Activated CD4-positive, alpha-beta T cell treated with anti-CD3 and anti-CD28 coated beads for 4 hours (primary cell): ENCODE measurements at places on chromosomes 1 and 21.

DNA sequence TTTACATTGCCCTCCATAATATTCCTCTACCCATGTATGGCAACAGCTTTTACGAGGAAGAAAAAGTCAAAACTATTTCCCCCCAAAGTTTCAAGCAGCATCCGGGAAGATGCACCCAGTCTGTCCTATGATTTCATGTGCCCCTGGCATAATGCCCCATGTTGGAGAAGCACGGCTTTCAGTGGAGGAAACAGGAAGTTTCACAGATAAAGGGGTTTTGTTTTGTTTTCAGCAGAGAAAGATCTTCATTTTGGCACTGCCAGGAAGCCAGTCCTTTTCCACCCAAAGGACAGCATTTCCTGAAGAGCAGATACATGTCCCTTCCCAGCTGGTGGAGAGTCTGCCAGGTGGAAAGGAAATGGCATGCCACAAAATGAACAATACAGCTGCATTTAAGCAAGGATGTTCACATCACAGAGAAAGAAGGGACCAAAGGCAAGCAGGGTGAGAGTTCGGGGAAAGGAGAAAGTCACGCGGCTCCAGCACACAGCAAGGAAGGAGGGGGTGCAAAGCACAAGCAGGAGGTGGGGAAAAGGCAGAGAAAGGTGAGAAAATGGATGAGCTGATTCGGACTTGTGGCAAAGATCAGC, 95.3 kb upstream of the HIVEP3 start:
- no peak for DNase-seq

DNA sequence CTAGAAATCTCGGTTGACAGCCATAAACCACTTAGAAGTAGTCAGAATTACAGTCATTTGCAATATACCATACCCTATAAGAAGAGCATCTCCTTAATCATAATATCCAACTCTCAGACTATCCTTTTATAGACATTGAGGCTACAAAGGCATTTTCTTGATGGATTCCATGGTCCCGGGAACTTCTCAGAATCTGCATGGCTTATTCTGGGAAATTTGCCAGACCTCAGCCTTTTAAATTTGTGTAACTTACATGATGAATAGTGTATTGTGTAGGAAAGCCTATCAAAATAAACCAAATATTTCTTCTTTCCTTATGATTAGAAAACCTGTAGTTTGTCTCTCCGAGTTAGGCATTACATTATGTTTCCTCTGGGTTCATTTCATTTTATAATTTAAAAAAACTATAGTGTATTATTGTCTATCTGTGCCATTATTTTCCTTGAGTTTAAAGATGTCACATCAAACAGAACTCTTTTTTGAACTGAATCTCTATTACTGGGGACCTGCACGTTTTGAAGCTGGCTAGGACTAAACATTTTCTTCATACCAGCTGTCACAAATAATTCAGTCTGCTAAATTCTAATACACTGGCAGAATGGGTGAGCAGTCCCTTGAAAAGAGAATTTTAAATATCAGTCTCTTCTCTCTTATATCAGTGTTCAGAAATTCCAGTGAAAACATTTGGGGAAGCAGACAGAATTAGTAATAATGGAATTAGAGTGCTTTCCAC, 102.9 kb downstream of the GABPA start:
- DNase-seq, result no peak

- no peak for DNase-seq
Measured at GRCh38 chr1:158026651-158027050, 33.2 kb downstream of the KIRREL1 start.

DNA sequence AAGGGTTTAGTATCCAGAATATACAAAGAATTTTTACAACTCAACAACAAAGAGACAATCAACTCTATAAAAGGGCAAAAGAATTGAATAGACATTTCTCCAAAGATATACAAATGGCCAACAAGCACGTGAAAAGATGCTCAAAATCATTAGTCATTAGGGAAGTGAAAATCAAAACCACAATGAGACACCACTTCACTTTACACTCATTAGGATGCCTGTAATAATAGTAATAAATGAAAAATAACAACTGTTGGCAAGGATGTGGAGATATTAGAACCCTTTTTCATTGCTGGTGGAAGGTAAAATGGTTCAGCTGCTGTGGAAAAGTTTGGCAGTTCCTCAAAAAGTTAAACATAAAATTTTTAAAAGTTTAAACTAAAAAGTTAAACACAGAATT, 7.0 kb upstream of the ABCD3 start:
- no peak for DNase-seq

- peak; percentile 43 for DNase-seq
Measured at GRCh38 chr1:27416387-27417111, 24.1 kb downstream of the GPR3 start.

DNA sequence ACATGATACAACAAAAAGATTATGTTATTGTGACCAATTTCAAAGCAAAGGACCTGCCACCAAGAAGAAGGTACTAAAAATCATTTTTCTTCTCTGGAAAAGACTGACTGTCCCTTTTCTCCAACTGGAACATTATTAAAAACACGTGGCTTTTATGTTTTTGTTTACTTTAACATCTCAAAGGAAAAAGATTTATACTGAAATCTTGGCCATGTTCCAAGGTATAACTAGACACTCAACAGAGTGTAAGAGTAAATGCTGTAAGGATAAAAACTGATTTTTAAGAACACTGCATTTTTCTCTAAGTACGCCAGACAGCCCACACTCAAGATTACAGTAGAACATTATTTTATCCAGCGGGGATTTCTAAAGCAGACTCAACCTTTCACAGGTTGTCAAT, 62.1 kb downstream of the BRWD1 start:
- DNase-seq, result no peak

DNA sequence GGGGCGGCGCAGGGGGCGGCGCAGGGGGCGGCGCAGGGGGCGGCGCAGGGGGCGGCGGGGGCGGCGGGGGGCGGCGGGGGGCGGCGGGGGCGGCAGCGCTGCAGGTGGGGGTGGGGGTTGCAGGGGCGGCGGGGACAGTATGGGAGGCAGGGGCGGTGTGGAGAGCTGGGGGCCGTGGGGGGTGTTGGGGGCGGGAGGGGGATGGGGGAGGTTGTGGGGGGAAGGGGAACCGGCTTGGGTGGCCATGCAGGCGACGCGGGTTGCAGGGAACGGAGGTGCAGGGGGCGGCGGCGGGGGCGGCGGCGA, 13.0 kb upstream of the SLC19A1 start:
- DNase-seq, result peak; percentile 44

DNA sequence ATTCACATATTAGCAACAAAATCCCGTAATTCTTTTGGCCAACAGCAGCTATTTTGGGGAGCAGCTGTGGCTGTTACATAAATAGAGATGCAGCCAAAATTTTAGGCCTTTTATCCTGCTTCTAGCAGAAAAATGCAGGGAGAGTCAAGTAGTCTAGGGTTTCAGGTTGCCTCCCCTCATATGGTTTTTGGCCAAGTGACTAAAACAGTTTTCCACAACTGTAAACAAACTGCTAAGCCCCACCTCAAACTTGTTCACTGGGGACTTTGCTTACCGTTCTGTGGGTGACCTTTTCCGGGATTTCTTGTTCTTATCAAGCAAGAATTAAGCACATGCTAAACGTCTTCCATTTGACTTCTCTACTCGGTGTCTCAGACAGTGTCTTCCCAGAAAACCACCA, 133.4 kb downstream of the EDEM3 start:
- no peak for DNase-seq
